ENCODE measurements at places on chromosomes 11 and 22. TPM values are rescaled to one million over a fixed set of nuclear protein-coding genes. Genes with fewer than 3 reads are reported as not detected.

The YPEL1 gene
- total RNA-seq: 1.2 TPM

The SCGB2A2 gene
- total RNA-seq: not detected

The LDHAL6A gene
- not detected for total RNA-seq

The OR4X2 gene
- total RNA-seq: not detected

The TMEM191B gene
- total RNA-seq: 0.91 TPM

The BCO2 gene
- total RNA-seq: 1.4 TPM

The GRK3 gene
- 1.2 TPM for total RNA-seq

Data from smooth muscle cell of the pulmonary artery (primary cell).